ENCODE measurements at places on chromosomes 1 and 21.
A peak's percentile ranks its signal among the peaks of the same experiment; 100 is the strongest.

GRCh38 chr1:244060117-244060516 lies 9.0 kb downstream of the ZBTB18 start:
- H3K4me3 ChIP-seq = no peak overlapping the region
- no peaks in the 10 kb centered on the region for H3K4me1 ChIP-seq
- H3K36me3 ChIP-seq = peaks cover 6% of the 10 kb centered on the region
- no peak for DNase-seq
- H3K27me3 ChIP-seq = no peaks in the 10 kb centered on the region

GRCh38 chr1:231931146-231931545 lies 304.6 kb downstream of the DISC1 start:
- no peaks in the 10 kb centered on the region for H3K27me3 ChIP-seq
- H3K4me1 ChIP-seq = peaks cover 14% of the 10 kb centered on the region
- DNase-seq = no peak
- no peak overlapping the region for H3K27ac ChIP-seq
- no peak overlapping the region for H3K4me3 ChIP-seq
- no peaks in the 10 kb centered on the region for H3K36me3 ChIP-seq

GRCh38 chr21:44487831-44488230 lies 32.5 kb downstream of the LRRC3 start:
- DNase-seq = peak; percentile 26
- H3K27ac ChIP-seq = no peak overlapping the region
- no peak overlapping the region for H3K4me3 ChIP-seq

GRCh38 chr1:19698181-19698580 lies 33.5 kb downstream of the HTR6 start:
- H3K27me3 ChIP-seq = no peaks in the 10 kb centered on the region
- no peak for DNase-seq
- no peak overlapping the region for H3K4me3 ChIP-seq
- H3K36me3 ChIP-seq = no peaks in the 10 kb centered on the region
- no peaks in the 10 kb centered on the region for H3K4me1 ChIP-seq

DNA sequence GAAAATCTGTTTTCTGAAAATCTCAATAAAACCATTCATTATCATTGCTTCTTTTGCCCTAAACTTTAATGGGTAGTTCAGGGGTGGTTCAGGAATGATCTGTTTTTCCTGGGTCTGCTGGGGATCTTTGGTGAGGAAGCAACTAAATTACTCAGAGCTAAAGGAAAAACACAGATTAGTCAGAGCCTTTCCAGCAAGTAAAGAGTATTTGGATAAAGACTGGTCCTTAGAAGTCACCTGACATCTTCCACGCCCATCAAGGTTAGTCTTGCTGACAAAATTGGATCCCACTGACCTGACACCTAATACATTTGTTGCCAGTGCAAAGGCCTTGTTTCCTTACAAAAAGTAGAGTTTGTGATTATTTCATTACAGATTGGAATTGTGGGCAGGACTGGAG lies 24.2 kb downstream of the HSPA13 start:
- no peaks in the 10 kb centered on the region for H3K4me1 ChIP-seq
- H3K4me3 ChIP-seq = no peak overlapping the region
- no peak for DNase-seq
- no peaks in the 10 kb centered on the region for H3K36me3 ChIP-seq
- H3K27ac ChIP-seq = no peak overlapping the region
- no peaks in the 10 kb centered on the region for H3K27me3 ChIP-seq

- DNase-seq = no peak
- H3K27ac ChIP-seq = no peak overlapping the region
- H3K4me1 ChIP-seq = no peaks in the 10 kb centered on the region
- H3K4me3 ChIP-seq = no peak overlapping the region
- H3K27me3 ChIP-seq = no peaks in the 10 kb centered on the region
Measured at GRCh38 chr1:232038706-232039677, 412.4 kb downstream of the DISC1 start.

GRCh38 chr21:39612233-39613040 lies at the start of gene B3GALT5:
B3GALT5 (plus strand) TSS chr21:39612940; CDS start chr21:39660560, 47,620 bp downstream.
- no peak within 1 kb of the TSS for H3K4me3 ChIP-seq
- no peak for DNase-seq
- H3K27me3 ChIP-seq = peaks cover 3% of the 10 kb centered on the region
- H3K4me1 ChIP-seq = no peaks in the 10 kb centered on the region
- H3K27ac ChIP-seq = no peak within 1 kb of the TSS
- H3K36me3 ChIP-seq = no peaks in the 10 kb centered on the region

GRCh38 chr1:54490361-54491248 lies 57.4 kb upstream of the ACOT11 start:
- H3K27me3 ChIP-seq = no peaks in the 10 kb centered on the region
- no peak for DNase-seq
- H3K27ac ChIP-seq = no peak overlapping the region
- peaks cover 34% of the 10 kb centered on the region for H3K4me1 ChIP-seq
- H3K36me3 ChIP-seq = no peaks in the 10 kb centered on the region
- no peak overlapping the region for H3K4me3 ChIP-seq

- H3K27me3 ChIP-seq = no peaks in the 10 kb centered on the region
- no peaks in the 10 kb centered on the region for H3K4me1 ChIP-seq
- no peaks in the 10 kb centered on the region for H3K36me3 ChIP-seq
- H3K27ac ChIP-seq = no peak overlapping the region
Measured at GRCh38 chr1:162019006-162019405, 4.7 kb downstream of the OLFML2B start.

GRCh38 chr1:221911714-221912113 lies 169.8 kb upstream of the DUSP10 start:
- H3K4me1 ChIP-seq = no peaks in the 10 kb centered on the region
- no peak overlapping the region for H3K4me3 ChIP-seq
- no peaks in the 10 kb centered on the region for H3K36me3 ChIP-seq
- DNase-seq = no peak
- no peaks in the 10 kb centered on the region for H3K27me3 ChIP-seq
- no peak overlapping the region for H3K27ac ChIP-seq

- H3K4me1 ChIP-seq = peaks cover 10% of the 10 kb centered on the region
- H3K4me3 ChIP-seq = no peak overlapping the region
- DNase-seq = no peak
- H3K36me3 ChIP-seq = no peaks in the 10 kb centered on the region
- H3K27me3 ChIP-seq = peaks cover 16% of the 10 kb centered on the region
Measured at GRCh38 chr1:83996621-83997020, 2.3 kb downstream of the TTLL7 start.

DNA sequence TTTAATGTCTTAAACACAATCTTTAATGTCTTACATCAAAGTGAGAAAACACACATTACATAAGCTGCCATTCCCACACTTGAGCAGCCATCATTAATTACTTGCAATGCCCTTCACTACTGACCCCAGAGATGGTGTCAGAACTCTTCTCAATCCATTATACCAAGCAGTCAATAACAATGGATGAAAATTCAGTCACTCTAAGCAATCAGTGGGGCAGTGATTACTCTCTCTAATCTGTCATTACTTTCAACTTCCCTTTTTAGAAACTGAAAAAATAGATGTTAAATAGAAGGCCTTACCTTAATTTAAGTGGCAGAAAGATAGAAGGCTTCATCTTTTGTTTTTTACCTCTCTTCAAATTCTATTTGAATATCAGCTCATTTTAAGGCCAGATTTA lies 9.7 kb upstream of the FRRS1 start:
- H3K4me1 ChIP-seq = no peaks in the 10 kb centered on the region
- H3K27ac ChIP-seq = no peak overlapping the region
- DNase-seq = no peak
- H3K4me3 ChIP-seq = no peak overlapping the region

- no peaks in the 10 kb centered on the region for H3K4me1 ChIP-seq
- peaks cover 62% of the 10 kb centered on the region for H3K36me3 ChIP-seq
- no peak overlapping the region for H3K27ac ChIP-seq
- no peak overlapping the region for H3K4me3 ChIP-seq
- DNase-seq = no peak
Measured at GRCh38 chr1:15940110-15941043, 35.5 kb downstream of the ZBTB17 start.

Data from CD4-positive, alpha-beta memory T cell (primary cell).